ENCODE measurements at places on chromosomes 13 and 19.

GRCh38 chr13:51280379-51280940 is 58.3 kb downstream of the FAM124A start:
- DNase-seq: no peak

DNA sequence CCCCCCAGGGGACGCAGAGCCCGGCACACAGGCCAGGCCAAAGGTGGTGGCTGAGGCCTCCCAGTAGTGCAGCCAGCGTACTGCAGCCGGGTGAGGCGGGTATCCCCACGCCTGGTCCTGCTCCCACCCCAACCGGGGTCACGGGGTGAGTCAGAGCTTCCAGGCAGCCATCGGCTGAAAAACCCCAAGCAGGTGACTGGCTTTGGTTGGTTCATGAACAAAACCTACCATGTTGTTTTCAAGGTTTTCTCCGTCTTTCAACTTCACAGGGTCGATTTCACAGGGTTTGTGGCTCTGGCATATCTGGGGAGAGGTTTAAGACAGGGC is 42.1 kb upstream of the C13orf46 start:
- DNase-seq: no peak

DNA sequence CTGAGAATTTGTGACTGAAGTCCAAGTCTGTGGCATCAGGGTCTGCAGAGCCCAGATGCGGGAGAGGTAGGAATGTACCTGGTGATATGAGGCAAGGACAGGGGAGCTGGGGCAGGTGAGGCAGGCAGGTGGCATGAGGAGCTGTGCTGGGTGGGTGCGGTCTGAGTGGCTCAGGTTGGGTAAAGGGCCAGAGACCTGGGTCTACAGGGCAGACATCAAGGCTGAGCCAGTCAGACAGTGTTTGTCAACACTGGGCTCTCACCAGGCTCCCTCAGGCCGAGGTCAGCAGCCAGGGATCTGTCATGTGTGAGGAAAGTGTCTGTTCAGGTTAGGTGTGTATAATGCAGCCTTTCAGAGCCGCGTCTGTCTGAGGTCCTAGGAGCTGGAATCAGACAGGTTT is 18.6 kb downstream of the GPI start:
- no peak for DNase-seq

DNA sequence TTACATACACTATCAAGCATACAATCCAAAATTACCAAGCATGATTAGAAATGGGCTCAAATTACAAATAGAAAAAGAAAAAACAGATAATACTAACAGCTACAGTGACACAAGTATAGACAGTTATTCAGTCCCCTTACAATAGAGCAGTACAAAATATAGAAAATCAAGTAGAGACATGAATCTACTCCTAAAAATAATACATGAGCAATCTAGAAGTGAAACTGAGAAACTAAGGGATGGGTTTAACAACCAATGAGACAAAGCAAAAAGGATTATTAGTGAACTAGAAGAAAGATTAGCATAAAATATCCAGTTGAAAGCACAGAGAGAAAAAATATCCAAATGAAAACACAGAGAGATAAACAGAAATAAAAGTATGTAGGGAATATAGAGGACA is 426.7 kb downstream of the TBC1D4 start:
- DNase-seq: no peak

DNA sequence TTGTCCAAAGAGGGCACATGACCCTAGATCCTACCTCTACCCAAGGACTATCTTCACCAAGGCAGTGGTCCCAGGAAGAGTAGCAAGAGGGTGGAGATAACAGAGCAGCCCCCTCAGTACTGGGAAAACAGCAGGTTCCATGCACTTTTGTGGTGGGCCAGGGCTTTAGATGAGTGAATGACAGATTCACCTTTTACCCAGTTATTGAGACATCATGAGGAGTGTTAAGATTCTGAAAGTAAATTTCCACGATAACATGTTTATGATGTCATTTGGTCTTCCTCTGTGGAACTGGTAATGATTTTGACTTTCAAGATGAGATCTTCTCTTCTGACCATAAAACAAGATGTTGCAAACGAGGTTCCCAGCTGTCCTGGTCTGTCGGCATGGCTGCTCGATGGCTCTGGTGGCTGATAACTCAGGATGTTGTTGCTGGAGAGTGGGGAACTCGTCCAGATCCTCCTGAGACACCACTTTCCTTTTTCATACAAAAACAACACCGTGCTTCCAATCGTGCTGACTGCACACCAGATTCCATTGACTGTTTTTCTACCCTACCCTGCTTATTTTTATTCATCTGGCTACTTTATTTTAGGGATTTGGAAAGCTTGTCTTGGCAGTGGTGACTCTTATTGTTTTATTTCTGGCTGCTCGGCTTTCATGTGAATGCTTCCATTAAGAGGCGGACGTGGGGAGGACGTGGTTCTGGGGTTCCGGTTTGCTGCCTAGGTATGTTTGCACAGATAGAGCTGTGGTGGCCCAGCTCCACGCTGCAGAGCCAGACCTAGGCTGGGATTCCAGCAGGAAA is 88.5 kb downstream of the LRCH1 start:
- DNase-seq: no peak

DNA sequence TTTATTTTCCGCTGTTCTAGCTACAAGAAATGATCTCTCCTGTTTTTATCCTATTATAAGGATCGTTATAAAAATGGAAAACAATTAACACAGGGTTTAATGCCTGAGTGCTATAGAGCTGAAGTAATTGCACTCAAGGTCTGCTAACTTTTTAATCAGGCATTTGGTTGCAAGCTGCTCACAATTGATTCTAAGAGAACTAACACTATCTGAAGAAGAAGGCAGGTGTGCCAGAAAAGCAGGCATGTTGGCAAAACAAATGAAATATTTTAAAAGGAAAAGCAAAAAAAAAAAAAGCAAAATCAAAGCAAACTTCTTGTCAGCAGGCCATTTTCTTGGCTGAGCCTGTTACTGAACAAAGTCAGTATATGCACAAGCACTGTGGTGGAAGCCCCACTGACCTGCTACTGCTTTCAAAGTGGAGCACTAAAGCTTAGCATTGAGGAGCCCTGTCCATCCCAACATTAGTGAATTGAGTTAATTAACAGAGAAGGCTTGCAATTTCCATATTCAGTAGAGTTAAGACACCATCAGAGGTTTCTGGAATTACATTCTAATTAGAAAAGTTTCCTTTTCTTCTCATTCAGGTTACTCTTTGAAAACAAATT is 574.2 kb downstream of the PCDH9 start:
- no peak for DNase-seq

- no peak for DNase-seq
Observed at GRCh38 chr19:32171719-32172151, 173.7 kb upstream of the ZNF507 start.

DNA sequence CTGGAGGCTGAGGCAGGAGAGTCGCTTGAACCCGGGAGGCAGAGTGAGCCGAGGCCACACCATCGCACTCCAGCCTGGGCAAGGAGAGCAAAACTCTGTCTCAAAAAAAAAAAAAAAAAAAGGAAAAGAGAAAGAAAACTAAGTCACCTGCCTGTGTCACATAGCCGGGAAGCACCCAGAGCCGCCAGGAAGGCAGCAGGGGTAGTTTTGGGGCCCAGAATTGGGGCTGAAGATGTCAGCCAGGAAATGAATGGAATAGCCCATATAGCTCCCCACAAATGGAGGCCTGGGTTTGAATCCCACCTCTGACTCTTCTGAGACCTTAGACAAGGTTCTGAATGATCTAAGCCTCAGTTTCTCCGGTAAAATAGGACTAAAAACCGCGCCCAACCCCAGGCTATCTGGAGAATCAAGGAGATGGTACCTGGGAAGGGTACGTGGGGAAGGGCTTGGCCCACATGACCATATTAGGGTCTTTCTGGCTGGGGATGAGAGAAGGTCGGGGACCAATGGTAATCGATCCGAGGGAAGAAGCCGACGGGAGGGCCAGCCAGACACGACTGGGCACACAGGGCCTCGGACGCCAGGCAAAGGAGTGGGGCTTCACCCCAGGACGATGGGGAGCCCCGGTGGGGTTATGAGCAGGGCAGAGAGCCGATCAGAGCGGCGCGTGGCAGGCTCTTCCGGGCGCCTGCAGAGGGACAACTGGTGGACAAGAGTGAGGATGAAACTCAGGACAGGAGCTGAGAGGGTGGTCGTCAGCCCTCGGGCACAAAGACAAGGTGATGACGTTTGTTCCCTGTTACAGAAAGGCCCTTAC is 14.4 kb downstream of the CCDC124 start:
- no peak for DNase-seq

- DNase-seq: no peak
Observed at GRCh38 chr13:39825886-39826285, 170.4 kb downstream of the COG6 start.

- DNase-seq: no peak
Observed at GRCh38 chr19:2602391-2603181, 99.9 kb downstream of the GNG7 start.

DNA sequence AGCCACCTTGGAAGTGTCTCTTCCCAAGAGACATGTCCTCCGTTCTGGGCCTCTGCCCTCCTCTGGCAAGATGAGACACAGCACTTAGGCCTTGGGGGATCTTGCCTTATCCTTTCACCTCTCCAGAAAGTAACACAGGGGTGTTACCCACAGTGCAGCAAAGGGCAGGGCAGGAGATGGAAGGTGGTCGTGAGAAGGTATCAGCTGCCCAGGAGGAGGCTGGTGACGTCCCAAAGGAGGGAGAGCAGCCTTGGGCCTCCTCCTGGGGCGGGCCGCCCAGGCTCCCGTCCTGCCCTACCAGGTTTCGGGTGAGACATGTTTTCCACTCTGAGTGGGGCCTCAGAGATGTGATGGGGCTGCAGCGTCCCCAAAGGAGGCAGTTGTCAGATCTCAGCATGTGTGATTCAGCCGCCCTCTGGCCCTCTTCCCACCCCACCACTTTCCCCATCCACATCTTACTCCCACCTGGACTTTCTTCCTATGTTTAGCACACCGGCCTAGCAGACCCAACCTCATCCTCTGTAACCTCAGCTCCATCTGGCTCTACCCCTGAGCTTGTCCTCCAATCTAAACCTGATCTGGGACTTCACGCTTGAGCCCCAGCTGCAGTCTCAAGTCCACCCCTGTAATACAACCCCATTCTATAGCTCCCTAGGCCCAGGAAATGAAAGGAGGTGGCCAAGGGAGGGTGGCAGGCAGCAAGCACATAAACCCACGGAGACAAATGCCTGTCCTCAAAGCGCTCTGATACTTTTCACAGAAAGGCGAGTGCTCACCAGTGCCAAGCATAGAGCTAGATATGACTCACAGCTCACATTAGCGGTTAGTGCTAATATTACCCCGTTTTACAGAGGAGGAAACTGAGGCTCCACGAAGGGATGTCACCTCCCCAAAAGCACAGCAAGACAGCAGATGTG is 9.3 kb downstream of the POU2F2 start:
- peak; percentile 67 for DNase-seq

- peak; percentile 79 for DNase-seq
Observed at GRCh38 chr19:19034204-19034624, 811 bp downstream of the ARMC6 start.

GRCh38 chr13:24134757-24135156 is 25.8 kb upstream of the SPATA13 start:
- no peak for DNase-seq

DNA sequence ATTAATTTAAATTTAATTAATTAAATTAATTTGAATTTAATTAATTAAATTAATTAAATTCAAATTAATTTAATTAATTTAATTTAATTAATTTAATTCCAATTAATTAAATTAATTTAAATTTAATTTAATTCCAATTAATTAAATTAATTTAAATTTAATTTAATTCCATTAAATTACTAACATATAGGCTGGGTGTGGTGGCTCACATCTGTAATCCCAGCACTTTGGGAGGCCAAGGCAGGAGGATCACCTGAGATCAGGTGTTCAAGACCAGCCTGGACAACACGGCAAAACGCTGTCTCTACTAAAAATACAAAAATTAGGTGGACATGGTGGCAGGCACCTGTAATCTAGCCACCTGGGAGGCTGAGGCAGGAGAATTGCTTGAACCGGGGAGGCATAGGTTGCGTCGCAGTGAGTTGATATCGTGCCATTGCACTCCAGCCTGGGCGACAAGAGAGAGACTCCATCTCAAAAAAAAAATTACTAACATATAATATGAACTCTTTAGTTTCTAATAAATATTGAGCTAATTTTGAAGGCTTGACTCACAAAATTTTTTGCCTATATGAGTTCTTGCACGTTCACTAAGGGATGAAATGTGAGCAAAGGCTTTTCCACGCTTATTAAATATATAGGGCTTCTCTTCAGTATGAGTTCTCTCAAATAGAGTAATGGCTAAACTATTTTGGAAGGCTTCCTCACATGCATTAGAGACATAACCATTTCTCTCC is 9.0 kb upstream of the USP29 start:
- no peak for DNase-seq

DNA sequence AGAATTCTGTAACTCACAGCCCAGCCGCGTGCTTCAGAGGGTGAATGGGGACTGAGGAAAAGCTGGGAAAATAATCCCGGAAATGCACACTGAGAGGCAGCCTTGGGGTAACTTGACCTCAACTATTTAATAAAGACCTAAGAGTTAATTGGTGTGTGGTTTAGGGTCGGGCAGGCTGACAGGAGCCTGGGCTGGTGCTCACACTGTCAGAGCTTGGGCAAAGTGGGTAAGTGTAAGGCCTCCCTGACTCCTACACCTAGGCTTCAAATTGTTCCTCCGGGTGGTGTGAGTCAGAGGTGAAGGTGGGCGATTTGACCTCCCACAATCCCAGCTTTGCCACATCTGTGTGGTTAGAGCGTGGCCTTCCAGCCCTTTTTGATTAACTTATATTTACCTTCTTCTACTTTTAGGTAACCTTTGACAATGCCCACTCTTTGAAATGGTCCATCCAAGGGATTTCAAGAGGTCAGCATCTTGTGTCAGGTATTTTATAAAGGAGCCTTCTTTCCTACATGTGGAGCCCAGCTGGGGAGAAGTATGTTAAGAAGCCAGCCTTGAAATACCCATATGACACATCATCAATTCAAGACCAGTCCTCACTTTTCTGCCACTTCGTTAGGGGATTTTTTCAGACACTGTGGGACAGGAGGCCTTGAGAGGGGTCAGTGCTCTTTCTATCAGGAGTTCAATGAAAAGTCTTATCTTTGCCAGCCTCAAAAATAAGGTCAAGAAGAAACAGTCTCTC is 114.2 kb downstream of the NUFIP1 start:
- DNase-seq: no peak

DNA sequence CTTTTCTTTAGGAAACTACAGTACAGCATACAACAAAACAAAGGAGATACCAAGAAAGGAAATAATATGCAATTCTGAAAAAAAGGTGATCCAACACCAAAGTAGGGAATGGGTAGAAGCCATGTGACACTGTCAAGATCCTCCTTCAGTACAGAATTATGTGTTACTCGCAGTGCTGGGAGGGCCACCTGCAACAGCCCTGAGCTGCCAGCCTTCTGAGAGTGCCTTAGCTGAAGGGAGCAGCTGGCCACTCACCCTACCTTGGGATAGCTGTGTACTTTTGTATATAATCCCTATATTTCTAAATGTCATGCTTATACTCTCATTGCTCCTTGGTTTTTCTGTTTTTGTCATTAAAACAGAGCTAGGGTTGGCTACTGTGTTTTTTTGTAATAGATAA is 1518.2 kb upstream of the PCDH20 start:
- no peak for DNase-seq

DNA sequence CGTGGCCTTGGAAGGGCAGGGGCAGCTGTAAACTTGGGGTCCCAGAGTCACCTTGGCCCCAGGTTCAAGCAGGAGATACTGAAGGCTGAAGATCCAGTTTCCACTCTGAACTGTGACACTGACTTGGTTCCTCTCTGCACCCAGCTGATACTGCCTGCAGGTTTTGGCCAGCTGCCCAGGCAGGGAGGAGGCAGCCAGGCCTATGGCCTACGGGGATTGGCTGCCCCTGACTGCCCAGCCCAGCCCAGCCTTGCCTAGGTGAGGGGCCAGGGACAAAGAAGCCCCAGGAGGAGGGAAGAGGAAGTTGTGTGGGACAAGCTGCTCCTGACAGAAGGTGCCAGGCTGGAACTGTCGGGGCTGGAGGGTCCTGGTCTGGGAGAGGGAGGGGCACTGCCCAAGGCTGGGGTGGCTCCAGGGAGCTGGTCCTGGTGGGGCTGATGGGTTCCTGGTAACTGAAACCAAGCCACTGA is 51.7 kb upstream of the CYP4F8 start:
- DNase-seq: no peak
